ENCODE measurements at places on chromosomes 4 and X.
A peak's percentile ranks its signal among the peaks of the same experiment; 100 is the strongest.

DNA sequence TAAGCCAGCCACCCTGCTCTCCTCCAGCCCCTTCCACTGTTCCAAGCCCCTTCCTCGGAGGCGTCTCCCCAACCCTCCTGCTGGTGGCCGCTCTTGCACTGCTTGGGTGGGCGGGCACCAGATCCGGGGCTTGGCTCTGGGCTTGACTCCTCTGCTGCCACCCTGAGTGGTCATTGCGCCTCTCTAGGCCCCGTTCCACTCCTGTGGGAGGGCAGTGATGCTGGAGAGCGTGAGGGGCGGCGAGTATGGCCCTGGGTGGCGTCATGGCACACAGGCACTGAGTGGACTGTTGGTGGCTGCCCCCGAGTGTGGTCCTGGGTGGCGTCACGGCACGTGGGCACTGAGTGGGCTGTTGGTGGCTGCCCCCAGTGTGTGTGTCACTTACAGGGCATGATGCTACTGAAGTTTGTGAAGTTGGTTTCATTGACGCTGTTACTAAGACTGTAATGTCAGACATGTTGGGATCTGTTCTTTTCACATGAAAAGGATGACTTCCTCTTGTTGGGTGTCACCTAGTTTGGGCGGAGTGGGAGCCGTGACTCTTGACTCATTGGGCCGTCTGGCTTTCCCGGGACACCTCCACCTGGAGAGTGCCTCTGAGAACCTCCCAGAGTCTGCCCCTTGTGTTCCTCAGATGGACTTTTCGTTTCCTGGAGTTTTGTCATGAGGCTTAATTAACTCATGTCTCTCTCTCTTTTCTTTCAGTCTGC, 55.9 kb upstream of the HGFAC start:
- no peak for DNase-seq

DNA sequence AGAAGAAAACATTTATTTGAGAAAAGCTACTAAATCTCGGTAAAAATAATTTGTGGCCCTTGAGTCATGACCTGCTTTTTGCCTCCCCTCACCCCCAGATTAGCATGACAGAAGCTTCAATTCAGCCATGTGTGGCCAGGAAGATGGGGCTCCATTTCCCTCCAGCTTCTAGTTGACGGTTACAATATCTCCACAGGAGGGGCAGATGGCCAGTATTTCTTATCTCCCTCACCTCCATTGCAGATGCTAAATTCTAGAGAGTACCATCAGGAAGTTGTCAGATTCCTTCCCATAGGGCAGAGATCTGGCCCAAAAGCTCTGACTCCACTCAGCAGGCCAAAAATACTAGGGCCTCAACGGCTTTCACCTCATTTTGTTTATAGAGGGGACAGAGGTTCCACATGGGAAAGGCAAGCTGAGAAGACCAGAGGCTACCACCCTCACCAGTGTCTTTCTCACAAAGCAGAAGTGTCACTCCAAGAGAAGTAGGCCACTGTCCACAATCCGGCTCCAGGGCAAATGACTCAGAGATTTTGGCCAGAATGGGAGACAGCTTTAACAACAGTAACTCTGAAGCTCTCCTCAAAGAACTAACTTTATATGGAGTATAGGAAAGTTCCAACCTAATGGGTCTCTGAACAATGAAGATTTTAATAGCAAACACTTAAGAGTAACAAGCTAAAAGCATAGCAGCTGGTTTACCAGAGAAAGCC, 108.3 kb downstream of the TBC1D19 start:
- DNase-seq, result no peak

DNA sequence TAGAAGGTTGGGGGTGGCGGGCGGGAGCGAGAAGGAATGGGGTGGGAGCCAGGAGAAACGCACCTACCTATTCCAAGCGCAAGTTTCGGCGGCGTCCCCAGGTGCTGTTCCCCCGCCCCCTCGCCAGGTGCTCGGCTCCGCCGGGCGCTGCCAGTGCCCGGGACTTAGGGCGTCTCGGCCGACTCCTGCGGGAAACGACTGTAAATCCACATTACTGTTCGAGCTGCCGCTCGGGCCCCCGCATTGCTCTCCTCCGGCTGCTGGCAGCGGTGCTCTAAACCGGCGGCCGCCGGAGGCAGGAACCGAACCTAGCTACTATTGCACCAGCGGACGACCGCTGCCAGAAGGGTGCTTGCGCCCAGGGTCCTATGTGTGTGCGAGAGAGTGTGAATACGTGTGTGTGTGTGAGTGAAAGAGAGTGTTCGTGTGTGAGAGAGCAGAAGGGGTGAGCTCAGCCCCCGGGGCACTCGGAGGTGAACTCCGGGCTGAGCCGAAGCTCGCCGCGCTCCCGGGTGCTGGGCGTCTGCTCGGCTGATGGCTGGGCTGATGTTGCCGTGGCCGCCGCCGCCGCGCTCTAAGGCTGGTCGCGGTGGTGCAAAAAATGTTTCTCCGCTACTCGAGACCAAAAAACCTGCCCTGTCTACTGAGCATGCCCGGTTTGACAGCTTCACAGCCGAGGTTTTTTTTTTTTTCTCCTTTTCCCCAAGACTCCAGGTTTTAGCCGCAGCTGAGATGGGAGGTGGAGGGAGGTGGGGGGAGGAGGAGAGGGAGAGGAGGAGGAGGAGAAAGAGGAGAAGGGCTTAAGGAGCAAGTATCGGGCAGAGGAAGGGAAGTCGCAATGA, 115.7 kb upstream of the TEX13C start:
- peak; percentile 31 for DNase-seq

GRCh38 chr4:27397886-27398285, 537.2 kb downstream of the STIM2 start:
- peak; percentile 90 for DNase-seq

- no peak for DNase-seq
Observed at GRCh38 chr4:126718136-126718535, 914.6 kb upstream of the INTU start.

All from astrocyte of the spinal cord (primary cell).